ENCODE measurements at places on chromosomes 12 and 14. TPM values are rescaled to one million over a fixed set of nuclear protein-coding genes. Genes with fewer than 3 reads are reported as not detected.

ALDH1L2 gene
- total RNA-seq, result 74.4 TPM

RPL10L gene
- total RNA-seq, result not detected

OLR1 gene
- total RNA-seq, result 1.2 TPM

ZNF839 gene
- 9.4 TPM for total RNA-seq

SERPINA3 gene
- total RNA-seq, result 1.3 TPM

CFAP73 gene
- not detected for total RNA-seq

MIPOL1 gene
- 5.9 TPM for total RNA-seq

TAS2R19 gene
- total RNA-seq, result 7.3 TPM

KRT2 gene
- not detected for total RNA-seq

SLC8B1 gene
- total RNA-seq, result 20.9 TPM

MMP19 gene
- total RNA-seq, result 2.5 TPM

TESPA1 gene
- total RNA-seq, result not detected

PIWIL1 gene
- total RNA-seq, result not detected

G2E3 gene
- 39.3 TPM for total RNA-seq

PTCSC3 gene
- total RNA-seq, result not detected

BMP4 gene
- total RNA-seq, result 10.7 TPM

TAS2R31 gene
- 5.6 TPM for total RNA-seq

CD163 gene
- total RNA-seq, result under 0.01 TPM

PRICKLE1 gene
- total RNA-seq, result 3.1 TPM

All from regular cardiac myocyte (primary cell).